ENCODE measurements at places on chromosomes 16 and 17.

- DNase-seq = no peak
These were observed 4.6 kb upstream of the PLK1 start for GRCh38 chr16:23673971-23674614.

- peak; percentile 6 for DNase-seq
These were observed 8.9 kb downstream of the HSD17B2 start for GRCh38 chr16:82043680-82044584.

GRCh38 chr16:85378145-85379040 lies 234.7 kb upstream of the GSE1 start:
- no peak for DNase-seq

GRCh38 chr16:56042416-56042815 lies 148.9 kb upstream of the GNAO1 start:
- no peak for DNase-seq

Measured in DMS 273 treated with DMSO at 0.1 percent for 48 hours (cell line).